ENCODE measurements at places on chromosomes 3 and 15.
A peak's percentile ranks its signal among the peaks of the same experiment; 100 is the strongest.

DNA sequence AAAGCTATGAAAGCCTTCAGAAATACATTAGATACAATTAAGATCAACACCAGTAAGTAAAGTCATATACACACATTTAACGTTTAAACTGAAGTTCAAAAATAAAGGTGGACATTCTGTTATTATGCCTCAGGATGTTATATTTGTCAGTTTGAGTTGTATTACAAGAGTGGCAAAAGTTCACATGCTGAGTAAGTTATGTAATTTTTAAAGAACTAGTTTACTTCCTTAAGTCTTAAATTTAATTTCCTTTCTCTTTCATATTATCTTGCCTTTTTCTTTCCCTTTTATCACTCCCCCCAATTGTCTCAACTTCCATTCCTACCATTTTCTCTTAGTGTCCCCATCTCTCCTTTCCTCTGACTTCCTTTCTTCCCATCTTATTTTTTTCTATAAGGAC is 4.9 kb upstream of the GPR87 start:
- no peak for DNase-seq

DNA sequence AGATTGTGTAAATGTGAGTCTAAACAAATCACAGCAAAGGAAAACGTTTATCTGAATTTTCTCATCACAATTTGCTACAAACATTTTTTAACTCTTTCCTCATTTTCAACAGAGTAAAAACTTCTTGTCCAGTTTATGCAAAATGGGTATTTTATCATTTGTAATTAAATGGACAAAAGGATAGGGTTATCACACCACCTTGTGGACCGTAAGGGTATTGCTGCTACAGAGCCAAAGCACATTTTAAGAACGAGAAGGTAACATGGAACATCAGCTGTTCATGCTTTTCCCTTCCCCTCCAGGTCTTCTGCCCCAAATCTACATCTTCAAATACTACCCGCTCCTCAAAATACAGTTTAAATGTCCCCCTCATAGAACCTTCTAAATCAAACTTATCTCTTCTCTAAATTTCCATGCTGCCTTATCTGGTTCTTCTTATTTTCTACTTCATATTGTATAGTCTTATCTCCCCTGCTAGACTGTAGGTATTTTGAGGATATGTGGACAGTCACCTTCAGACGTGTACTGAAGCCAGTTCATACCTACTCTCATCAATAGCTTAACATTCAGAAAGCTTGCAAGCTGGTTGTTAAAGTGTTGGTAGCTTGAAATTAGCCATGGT is 12.8 kb upstream of the SETMAR start:
- no peak for DNase-seq

DNA sequence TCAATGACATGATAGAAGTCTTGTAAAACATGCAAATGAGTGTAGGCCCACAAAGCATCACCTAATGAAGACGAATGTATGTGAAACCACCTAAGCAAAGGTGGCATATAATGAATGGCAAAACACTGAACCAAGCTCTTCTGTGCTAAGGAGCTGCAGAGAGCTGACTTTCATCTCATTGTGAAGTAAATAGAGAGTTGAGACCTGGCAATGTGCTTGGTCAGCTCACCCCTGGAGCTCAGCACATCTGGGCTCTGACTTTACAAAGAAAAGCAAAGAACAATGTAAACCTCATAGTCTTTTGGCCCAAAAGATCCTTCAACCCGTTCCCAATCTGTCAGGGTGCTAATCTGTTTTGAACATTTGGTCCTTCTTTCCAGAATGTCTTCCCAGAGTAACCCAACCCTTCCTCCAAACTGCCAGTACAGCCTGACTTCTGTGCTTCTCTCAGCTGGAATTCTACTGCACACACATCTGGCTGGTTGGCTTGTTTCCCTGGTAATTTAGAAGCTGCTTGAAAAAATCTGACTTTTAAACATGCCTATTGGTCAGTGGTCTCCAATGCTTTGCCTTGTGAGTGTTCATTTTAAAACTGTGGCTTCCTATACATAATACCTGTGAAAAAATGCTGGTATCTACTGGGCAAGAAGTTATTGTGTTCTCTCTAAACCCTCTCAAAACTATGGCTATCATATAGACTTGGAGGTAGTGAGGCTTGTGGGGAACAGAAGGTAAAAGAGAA is 101.7 kb downstream of the CD200R1L start:
- DNase-seq, result no peak

DNA sequence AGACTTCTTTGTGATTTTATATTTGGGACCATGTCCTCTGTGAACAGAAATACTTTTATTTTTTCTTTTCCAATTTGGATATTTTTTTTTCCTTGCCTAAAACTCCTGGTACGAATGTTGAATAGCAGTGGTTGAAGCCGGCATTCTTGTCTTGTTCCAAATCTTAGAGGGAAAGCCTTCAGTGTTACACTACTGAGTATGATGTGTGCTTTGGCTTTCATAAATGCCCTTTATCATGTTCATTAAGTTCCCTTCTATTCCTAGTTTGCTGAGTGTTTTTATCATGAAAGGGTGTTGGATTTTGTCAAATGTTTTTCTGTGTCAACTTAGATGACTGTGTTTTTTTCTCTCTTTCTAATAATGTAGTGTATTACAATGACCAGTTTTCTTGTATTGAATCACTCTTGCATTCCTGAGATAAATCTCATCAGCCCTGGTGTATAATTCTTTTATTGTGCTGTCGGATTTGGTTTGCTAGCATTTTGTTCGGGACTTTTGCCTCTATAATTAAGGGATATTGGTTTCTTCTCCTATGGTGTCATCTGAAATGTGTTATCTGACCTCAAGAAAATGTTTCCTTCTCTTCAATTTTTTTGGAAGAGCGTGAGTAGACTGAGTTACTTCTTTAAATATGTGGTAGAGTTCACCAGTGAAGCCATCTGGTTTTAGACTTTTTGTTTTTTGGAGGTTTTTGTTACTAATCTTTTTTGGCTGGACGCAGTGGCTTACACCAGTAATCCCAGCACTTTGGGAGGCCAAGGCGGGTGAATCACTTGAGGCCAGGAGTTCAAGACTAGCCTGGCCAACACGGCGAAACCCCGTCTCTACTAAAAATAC is 33.3 kb downstream of the MAP1A start:
- DNase-seq, result no peak

- no peak for DNase-seq
These were observed 130.9 kb downstream of the IL1RAP start for GRCh38 chr3:190644766-190645165.

- DNase-seq, result no peak
These were observed 15.3 kb downstream of the FBN1 start for GRCh38 chr15:48630245-48630644.

GRCh38 chr3:63970631-63971475 is 52.4 kb downstream of the PSMD6 start:
- DNase-seq, result no peak

DNA sequence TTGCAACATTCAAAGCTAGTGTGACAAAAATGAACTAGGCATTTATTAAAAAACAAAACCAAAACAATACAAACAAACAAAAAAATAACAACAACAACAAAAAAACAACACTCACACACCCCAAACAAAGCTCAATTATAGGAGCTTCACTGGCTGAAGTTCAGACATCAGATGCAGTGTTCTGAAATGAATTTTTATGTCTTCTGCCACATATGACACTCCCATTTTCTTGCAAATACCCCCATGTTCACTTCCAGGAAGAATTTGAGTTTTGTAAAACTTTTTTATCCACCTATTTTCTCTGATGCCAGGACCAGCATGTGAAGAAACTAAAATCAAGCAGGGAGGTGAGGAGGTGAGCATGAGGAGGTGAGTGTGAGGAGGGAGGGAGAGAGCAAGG is 113.9 kb downstream of the CADPS start:
- no peak for DNase-seq

DNA sequence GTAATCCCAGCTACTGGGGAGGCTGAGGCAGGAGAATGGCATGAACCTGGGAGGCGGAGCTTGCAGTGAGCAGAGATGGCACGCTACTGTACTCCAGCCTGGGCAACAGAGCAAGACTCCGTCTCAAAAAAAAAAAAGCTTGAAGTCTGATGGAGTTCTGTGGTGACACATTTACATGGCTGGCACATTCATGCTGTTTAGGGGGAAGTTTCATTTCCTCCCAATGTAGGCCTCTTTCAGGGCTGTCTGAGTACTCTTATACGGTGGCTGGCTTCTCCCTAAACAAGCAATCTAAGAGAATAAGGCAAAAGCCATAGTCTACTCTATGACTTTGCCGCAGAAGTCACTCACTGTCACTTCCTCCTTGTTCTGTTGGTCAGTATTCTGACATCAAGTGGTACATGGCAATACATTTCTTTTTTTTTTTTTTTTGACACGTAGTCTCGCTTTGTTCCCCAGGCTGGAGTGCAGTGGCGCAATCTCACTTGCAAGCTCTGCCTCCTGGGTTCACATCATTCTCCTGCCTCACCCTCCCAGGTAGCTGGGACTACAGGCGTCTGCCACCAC is 41.2 kb downstream of the OIP5 start:
- DNase-seq, result no peak

GRCh38 chr15:57559875-57560274 is 31.8 kb upstream of the MYZAP start:
- DNase-seq, result peak; percentile 31

GRCh38 chr3:197431346-197431910 is 124.3 kb downstream of the BDH1 start:
- no peak for DNase-seq

- no peak for DNase-seq
These were observed at the start of gene CDV3 for GRCh38 chr3:133573629-133574194. TSS of gene CDV3 (plus strand) at chr3:133573686. CDS start at chr3:133574045, 359 bp downstream.

DNA sequence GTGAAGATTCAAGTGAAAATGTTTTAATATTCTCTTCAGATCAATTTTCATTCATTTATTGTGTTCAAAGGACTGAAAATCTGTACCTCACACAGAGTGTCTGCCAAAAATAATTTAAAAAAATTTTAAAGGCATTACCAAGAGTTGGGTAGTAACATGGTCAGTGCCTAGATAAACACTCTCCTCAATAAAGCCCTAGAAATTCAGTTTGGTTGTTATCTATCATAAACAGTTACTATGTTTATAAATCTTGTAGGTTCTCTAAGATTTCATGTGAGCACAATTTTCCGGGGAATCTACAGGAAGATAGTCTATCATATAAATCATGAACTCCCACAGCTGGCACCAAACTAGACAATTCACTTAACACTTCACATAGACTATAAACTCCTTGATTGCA is 128.6 kb downstream of the GSK3B start:
- no peak for DNase-seq

DNA sequence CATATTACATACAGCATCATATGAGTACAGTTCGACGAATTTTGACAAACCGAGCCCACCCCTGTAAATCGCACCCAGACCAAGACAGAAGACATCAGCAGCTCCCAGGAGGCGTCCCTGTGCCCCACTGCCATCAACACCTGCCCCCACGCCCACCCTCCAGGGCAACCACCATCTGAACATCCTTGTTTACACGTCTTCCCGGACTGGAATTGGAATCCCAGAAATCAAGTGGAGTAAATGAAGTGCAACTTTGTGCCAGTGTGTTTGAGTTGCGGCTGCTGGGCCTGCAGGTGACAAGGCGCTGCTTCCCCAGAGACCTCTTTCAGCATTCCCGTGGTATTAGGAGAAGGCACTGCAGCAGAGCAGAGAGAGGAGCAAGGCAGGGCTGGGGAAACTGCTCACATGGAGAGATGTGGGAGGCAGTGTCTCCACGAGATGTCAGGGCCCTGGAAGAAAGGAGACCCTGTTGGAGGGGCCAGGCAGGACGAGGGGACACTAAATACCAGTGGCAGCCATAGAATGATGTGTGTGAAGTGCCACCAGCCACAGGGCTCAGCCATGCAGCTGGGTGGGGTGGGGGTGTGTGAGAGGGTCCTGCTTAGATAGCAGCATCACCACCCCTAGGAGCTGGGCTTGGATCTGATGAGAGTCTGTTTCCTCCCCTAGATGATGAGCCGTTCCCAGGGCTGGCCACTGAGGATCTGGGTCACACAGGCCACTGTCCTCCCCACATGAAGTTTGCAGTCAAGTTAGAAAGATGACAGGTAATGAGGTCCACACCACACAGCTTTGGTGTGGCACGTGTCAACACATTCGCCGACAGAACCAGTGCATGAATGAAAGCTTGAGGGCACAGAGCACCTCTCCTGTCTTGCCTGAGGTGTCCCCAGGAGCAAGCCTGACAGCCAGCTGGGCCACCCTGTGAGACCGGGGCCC is 33.4 kb upstream of the PCSK6 start:
- no peak for DNase-seq

DNA sequence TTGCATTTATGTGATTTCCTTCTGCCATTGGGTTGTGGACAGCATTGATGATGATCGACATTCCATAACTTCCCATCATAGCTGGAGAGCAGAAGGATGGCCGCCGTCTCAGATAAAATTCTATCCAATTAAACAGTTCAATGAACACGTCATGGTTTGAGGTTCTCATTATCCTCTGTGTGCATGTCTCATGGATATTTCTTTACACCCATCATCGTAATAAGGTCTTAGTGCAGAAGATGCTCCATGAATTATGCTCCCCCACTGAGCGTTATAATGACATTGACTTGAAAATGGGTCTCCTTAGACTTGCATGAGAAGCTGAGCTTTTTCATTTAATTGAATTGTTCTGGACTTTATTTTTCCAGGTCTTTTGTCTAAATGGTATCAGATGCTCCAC is 92.1 kb downstream of the TRIM42 start:
- DNase-seq, result no peak

- DNase-seq, result no peak
These were observed 43.4 kb downstream of the RPLP1 start for GRCh38 chr15:69496001-69496400.

DNA sequence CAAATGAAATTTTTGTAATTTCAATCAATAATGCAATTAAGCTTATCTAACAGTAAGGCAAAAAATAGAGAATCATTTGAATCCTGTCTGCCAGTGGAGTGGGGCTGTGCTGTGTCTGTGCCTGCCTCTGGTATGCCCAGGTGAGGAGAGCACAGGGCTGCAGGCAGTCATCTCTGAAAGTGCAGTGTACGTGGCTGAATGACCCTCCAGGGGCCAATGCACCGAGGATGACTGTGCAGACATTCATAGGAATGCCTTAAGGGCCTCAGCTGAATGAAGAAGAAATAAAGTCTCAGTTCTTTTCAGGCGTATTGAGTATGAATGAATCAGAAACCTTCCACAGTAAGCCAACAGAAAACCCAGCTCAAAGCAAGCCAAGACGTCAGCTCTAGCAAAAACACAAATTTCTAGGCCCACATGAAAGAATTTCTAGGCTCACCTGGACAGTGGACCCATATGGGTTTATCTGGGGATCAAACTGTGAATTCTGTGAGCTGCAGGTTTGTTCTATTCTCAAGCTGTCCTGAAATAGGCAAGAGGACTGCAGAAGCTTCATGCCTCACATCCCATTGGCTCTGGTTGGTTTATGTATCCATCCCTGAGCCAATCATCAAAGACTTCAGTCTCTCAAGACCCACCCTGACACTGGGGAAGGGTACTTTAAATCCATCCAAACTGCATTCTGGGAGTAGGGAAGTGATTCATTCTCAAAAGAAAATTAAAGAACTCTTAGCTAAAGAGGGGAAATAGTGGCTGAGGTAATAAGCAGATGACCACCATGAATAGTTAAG is 123.4 kb downstream of the SSR3 start:
- DNase-seq, result no peak

GRCh38 chr3:170493712-170494182 is 75.1 kb downstream of the CLDN11 start:
- no peak for DNase-seq

- no peak for DNase-seq
These were observed 703.0 kb downstream of the ZPLD1 start for GRCh38 chr3:103137830-103138229.
